ENCODE measurements at places on chromosomes 1 and 21. TPM values are rescaled to one million over a fixed set of nuclear protein-coding genes. Genes with fewer than 3 reads are reported as not detected.

Gene CACNA1S
- total RNA-seq = not detected

Gene MYCL
- 0.07 TPM for total RNA-seq

Gene NBPF15
- 56.3 TPM for total RNA-seq

DNA sequence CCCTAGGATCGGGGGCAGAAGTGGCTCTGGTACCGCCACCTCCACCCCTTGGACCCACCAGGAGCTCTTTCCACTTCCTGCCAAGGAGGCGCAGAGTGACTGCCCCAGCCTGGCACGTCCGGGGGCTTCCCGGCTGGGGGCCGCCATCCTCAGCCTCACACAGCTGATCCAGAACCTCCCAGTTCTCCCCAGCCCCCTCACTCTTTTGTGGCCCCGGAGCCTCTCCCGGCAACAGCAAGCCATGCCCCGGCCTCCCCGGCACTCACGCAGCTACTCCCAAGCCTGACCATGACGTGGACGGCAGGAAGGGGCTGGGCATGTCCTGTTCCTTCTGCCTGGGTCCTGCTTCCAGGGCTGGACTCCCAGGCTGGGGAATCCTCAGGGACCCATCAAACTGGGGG lies 17.1 kb downstream of the TP73 start:
- no peak for DNase-seq

Measured in activated CD4-positive, alpha-beta memory T cell treated with anti-CD3 and anti-CD28 coated beads for 36 hours (primary cell).